Activated CD8-positive, alpha-beta memory T cell treated with anti-CD3 and anti-CD28 coated beads, Interleukin-2, amount 10 ng/mL, durations not matched to agents 7 days and 5 days (primary cell): ENCODE measurements at places on chromosomes 12 and 14.
A peak's percentile ranks its signal among the peaks of the same experiment; 100 is the strongest.

- no peak for DNase-seq
These were observed 10.7 kb downstream of the MOAP1 start for GRCh38 chr14:93173943-93174395.

DNA sequence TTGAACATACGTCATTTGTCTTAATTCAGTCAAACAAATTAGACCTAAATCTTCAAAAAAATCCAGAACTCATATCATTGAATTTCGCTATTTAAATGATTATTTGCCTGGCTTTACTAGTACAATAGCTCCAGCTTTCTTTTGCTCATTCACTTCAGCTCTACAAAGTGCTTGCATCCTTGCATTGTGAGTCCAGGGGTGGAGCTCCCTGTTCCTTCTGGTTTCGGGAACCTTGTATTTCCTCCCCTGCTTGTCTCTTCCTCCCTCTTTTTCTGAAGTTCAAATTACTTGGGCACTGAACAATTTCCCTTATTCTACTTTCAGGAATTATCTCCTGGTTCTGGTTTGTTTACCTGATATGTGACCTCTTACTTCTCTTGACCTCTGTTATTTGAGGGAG lies 58.1 kb upstream of the KITLG start:
- DNase-seq = no peak

DNA sequence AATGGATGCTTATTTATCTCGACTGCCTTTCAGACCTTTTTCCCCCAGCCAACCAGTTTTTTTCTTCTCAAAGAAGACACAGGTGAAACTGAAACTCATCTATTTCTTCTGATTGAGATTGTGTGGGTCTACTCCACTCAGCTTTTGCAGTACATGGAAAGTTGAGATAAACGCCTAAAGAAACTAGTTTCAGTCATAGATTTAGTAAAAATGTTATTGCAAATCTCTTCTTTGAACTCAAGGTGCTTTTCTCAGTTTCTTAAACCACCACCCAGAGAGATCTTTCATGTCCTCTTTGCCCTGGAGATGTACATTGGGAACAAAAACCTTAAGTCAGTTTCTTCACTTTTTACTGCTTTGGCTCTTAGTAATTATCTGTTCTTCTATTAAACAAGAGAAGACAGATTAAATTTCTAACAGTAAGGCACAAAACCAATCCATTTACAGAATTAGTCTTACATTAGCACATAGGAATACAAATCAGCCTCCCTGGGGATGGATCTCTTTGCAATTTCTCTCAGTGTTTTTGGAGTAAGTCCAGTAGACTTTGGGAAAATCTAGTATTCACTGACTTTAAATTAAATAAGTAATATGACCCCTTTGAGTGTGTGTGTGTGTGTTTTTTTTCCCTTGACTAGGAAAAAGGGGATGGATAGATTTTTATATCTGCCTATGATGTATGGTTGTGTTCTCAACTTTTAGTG lies 11.6 kb downstream of the FBXW8 start:
- no peak for DNase-seq

DNA sequence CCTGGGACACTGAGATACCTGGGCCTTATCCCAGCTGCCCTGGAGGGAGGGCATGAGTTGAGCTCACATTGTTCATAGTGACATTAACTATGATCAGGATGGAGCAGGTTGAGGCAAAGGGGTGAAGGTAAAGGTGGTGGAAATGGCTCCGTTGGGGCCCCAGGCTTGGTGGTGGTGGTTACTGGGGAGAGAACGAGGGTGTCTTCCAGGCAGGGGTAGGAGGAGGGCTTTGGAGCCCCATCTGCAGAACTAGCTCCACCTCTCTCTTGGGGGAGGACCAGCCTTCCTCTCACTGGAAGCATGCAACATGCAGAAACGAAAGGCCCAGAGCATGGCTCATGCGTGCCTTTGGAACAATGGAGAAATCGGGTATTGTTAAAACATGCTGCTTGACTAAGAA lies 217.0 kb downstream of the SLC41A2 start:
- DNase-seq = peak; percentile 58

DNA sequence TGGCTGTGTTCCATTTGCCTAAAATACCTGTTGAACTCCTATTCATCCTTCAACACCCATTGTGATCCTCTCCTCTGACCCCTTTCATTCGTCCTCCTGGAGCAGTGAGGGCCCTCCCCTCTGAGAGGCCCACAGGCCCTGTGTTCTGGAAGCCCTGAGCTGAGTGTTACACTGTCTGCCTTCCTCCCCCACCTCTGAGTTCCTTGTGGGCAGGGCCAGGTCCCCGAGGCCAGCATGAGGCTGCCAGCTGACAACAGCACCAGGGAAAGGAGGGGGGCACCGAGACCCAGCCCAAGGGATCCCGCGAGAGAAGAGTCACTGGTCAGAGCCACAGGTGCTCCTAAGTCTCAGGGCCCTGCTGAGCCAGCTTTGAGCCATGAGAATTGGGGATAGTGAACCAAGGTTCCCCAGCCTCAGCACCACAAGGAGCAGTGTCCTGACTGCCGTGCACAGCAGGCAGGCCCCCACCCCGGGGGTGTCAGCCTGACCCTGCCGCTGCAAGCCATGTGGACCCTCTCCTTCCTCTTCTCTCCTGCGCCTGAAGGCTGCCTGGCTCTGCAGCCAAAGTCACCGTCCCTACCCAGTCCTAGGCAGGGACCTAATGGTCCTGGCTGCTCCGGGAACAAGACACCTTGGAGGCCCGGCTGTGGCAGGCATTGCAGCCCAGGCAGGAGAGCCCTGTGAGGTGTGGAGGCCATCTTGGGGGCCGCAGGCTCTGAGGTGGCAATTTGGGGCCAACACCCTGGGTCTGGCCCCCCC lies 52.5 kb downstream of the BEGAIN start:
- DNase-seq = no peak

DNA sequence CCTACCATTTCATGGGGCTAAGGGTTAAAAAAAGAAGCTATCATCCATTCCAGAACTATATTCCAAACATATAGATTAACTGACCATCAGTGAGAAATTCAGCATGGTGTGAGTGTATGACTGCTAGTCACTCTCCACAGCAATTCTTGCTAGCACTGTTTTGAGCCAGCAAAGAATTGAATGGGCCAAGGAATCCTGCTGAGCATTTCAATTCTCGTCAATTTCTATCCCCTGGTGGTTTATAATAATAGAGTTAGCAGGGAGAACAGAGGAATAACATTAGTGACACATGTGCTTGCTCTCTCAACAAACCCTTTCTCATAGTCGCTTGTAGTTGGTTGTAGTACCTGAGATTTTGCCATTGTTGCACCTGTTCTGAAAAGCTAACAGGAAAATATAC lies 7.2 kb downstream of the MBIP start:
- DNase-seq = no peak

DNA sequence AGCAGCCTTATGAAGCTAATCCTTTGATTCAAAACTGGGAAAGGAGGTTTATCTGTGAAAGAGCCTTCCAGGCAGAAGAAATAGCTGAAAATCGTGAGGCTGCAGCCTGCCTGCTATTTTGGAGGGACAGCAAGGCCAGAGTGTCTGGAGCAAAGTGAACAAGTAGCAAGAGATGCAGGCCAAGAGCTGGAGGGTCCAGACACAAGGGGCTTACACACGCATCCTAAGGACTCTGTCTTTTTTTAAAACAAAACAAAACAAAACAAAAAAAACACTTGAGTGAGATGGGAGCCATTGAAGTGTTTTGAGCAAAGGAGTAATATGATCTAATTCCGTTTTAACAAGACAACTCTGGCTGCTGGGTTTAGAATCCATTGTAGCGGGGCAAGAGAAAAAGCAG lies 76.4 kb upstream of the BCAT1 start:
- no peak for DNase-seq

DNA sequence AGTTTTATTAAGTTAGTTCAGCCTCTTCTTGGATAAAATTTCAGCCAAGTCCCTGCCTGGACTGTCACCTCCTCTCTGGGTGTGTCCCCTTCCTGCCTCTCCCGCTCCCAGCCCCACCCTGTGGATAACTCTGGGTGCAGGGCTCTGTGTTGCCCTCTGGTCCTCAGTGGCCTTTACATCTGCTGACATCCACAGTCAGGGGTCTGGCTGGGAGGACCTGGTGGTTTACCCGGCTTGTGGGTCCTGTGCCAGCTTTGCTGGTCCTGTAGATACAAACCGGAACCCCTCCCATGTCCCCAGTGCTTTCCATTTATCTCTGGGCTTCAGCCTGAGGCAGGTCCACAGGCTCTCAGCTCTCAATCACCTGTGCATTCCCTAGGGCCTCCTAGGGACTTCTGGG lies 28.9 kb upstream of the PLEKHG3 start:
- no peak for DNase-seq

DNA sequence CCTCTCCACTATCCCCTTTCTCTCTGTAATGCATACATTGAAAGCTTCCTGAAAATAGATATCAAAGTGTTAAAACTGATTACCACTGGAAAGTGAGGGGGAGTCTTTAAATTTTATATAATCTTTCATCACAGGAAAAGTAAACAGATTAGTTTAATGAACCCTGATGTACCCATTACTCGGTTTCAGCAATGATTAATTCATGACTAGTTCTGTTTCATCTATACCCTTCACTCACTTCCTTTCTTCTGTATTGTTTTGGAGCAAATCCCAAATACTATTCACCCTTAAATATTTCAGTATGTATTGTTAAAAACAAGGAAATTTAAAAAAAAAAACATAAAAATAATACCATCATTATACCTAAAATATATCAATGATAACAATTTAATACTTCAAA lies 67.3 kb upstream of the TMCC3 start:
- no peak for DNase-seq

- DNase-seq = no peak
These were observed 264.2 kb downstream of the GPHN start for GRCh38 chr14:66772146-66772545.

- DNase-seq = no peak
These were observed 150.9 kb upstream of the IGF1 start for GRCh38 chr12:102631274-102631673.

DNA sequence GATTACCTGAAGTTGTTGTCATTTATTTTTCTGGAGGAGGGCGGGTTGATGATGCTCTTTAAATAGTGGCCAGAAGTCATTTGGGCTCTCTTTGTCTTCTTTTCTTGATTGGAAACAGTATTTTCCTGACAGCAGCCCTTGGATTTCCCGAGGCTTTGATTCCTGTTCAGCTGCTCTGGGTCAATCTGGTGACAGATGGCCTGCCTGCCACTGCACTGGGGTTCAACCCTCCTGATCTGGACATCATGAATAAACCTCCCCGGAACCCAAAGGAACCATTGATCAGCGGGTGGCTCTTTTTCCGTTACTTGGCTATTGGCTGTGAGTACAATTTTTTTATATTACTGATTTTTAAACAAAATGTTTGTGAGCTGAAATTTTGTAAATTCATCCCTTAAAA lies 60.4 kb downstream of the ANAPC7 start:
- DNase-seq = no peak

DNA sequence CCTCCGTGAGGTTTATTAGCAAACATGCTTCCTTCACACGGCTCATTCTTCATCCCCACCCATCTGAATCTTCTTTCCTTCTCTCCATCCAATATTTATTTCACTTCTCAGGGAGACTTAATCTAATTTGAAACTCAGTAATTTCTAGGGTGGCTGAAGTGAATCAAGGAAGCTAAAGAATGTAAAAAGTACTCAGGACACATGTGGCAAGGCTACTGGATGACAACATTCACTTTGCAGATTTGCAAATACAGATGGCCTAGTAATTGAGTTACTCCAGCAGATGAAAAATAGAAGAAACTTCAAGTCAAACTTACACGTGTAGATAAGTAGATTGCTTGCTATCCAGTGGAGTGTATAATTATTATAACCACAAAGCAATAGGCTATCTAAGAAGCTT lies 15.4 kb upstream of the BEST3 start:
- no peak for DNase-seq

GRCh38 chr12:76628745-76629144 lies 69.2 kb upstream of the OSBPL8 start:
- no peak for DNase-seq

GRCh38 chr12:54142114-54142475 lies 46.7 kb downstream of the SMUG1 start:
- DNase-seq = no peak

GRCh38 chr12:68998041-68998440 lies 65.1 kb upstream of the CPM start:
- DNase-seq = no peak

DNA sequence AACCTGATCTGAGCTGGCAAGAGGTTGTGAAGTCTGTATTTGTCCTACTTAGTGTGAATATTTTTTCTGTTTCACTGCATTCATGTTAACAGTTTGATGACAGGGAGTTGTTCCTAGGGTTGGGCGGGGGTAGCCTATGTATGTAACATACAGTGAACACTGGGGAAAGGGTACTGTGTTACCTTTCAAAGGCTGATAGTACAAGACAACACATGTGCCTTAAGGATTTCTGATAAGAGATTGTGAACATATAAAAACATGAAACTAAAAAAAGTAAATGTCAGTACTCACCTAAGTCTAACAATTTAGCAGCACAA lies 30.5 kb upstream of the GRIP1 start:
- DNase-seq = no peak
